Stimulated activated CD4-positive, alpha-beta T cell treated with anti-CD3 and anti-CD28 coated beads, Interleukin-15, amount 100 ng/mL, for 48 hours (primary cell): ENCODE measurements at places on chromosomes 12 and 14.

GRCh38 chr12:52927964-52928363 is 21.0 kb upstream of the KRT18 start:
- DNase-seq, result no peak

GRCh38 chr12:62802984-62803383 is 132.0 kb downstream of the PPM1H start:
- DNase-seq, result no peak

DNA sequence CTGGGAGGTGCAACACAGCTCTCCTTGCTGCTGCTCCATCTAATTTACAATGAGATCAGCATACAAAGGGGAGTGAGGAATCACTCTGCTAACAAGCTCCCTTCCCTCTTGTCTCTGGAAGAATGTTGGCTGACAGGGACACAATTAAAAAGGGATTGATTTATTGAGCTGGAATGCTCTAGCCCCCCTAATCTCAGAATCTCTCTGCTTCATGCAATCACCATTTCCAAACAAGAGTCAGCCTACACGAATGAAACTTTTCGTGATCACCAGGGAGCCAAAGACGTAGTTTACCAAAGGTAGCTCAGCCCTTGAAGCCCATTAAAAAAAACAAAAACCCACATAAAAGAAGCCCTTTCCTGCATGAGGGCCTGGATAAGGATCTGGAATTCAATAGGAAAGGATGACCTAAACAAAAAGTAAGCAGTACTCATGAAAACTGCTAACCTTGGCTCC is 223.8 kb downstream of the C12orf75 start:
- DNase-seq, result no peak

- DNase-seq, result no peak
Measured at GRCh38 chr12:124398578-124399227, 103.8 kb downstream of the RFLNA start.

- no peak for DNase-seq
Measured at GRCh38 chr14:33576014-33576413, 374.9 kb downstream of the EGLN3 start.

- DNase-seq, result no peak
Measured at GRCh38 chr12:27467641-27468040, 21.1 kb downstream of the SMCO2 start.

GRCh38 chr12:111777345-111778045 is 10.8 kb downstream of the ALDH2 start:
- no peak for DNase-seq

DNA sequence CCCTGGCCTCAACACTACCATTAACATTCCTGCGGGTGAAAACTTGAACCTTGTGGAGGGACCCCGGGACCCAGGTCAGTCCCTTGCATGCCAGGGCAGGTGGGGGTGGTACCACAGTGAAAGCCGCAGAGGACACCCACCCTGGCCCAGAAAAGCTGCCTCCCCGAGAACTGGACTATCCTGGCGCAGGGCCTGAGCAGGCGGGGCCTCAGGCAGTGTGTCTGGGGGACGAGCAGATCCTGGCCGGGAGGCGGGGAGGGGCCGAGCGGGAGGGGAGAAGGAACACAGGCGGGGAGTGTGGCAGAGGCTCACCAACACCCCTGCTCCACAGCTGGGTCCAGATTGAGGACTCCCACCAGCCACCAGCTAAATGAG is 10.0 kb downstream of the AHNAK2 start:
- DNase-seq, result no peak

DNA sequence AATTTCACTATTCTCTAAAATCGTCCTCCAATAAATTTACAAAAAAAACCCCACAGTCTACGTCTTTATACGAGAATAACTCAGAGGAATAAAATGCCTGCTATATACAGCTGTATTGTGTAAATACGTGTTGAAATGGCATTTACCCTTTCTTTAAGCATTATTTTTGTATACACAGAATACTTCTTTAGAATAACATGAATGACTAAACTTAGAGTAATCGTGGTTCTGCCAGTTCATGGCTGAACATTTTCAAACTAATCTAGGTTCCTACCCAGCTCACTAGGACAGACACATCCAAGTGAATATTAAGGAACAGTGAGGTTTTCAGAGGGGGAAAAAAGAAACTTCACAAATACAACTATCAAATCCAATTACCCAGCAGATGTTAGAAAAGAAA is 24.6 kb downstream of the DICER1 start:
- no peak for DNase-seq

- no peak for DNase-seq
Measured at GRCh38 chr14:104422837-104423681, 156.5 kb upstream of the C14orf180 start.

- no peak for DNase-seq
Measured at GRCh38 chr12:12138203-12139154, 67.7 kb downstream of the BCL2L14 start.

DNA sequence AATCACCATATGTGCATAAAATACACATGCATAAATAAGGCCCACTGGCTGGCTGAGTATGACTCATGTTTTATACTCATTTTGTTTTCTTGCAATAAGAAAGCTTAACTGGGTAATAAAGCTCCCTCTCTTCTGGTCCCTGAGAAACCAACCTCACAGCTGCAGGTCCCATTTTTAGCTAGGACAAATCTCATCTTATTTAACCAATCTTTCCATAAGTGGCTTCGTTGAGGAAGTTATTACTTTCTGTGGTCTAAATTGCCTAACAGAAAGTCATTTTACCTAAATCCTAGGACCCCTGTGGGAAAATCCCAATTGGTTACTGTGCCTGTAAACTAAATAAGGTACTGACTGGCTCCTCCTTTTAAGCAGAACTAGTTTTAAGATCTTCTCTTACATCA is 232.8 kb upstream of the FBXO33 start:
- DNase-seq, result no peak

DNA sequence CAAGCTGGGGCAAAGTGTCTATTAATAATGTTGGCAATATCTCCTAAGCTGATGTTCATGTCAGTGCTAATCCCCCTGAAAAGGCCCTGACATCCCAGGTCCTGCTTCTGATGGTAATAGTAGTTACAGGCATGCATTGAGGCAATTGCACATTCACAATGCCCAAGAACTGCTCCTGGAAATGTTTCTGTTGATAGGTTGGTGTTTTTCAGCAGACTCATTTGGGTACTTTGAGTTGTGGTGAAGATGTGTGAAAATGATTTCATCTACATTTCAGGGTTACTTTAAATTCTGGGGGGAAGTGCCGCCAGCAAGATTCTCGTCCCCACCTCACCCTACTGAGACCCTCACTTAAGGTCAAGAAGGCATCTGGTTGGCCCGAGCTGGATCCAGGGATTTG is 92.9 kb downstream of the BBS10 start:
- no peak for DNase-seq

DNA sequence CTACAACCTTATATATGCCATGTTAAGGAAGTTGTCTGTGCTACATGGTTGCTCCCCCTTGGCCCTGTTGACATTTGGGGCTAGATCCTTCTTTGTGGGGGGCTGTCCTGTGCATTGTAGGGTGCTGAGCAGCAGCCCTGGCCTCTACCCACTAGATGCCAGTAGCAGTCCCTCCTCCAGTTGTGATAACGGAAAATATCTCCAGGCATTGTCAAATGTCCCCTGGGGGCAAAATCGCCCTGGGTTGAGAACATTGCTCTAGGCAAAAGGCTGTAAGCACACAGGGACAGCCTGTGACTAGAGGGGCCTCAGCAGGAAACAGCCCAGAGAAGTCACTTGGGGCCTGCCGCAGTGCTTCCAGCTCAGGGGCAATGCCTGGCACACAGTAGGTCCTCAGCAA is 1100.3 kb downstream of the BCL11B start:
- no peak for DNase-seq

GRCh38 chr14:101889366-101889765 is 75.0 kb upstream of the DYNC1H1 start:
- no peak for DNase-seq

DNA sequence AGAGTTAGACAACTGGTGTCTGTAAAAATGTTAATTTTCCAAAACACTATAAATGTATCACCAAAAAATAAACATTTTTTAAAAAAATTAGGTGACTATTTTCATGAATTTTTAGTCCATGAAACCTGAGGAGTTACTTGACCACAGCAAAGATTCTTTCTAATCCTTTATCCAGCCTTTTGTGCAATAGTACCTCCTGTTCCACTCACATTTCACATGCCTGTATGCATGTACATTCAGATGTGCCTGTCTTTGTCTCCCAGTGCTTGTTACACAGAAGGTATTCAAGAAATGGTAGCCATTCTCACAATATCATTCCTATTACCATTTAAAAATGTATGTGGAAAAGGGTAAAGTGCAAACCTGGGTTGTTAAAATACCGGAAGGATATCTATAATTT is 857.0 kb downstream of the DIO2 start:
- no peak for DNase-seq

DNA sequence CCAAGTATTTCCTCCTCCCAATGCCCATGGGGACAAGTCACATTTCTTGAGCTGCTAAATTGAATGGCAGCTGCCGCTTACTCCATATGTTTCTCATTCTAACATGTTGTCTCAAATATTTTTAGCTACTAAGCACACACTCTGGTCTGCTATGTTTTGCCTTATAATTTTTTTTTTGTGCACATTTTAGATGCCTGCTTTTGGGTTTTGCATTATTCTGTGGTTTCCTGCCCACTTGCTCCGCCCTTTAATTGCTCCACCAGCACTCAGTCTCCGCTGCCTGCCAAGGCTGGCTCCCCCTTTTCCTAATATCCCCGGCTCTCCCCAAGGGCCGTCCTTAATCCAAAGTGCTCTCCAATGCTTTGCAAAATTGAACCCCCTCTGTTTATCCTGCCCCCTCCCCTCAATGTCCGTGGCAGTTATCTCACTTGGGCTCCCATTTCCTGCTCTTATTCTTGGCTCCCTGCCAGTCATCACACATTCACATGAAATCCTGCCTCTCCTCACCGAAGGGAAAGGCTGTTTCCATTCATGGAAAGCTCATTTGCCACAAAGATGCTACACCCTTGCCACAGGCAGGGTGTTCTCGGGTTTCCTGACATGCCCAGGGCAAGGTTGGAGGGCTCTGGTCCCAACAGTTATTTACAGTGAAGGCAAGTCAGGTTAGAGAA is 79.4 kb downstream of the C12orf75 start:
- no peak for DNase-seq

DNA sequence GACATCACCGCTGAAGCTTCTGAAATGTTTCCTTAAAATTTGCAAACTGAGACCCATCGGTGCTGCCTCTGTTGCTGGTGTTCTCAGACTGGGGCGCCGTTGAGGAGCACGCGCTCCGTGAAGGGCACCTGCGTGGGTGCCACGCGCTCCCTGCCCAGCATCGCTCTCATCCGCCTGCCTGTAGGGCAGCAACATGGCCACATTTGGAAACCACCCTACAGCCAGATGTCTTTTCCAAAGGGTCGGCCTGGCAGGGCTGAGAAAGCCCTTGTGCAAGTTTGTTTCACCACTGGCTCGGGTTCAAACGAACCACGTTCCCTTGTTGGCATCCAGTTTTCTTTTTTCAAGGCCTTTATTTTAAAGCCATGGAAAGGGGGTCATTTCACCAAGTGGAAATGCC is 13.9 kb downstream of the ADGRD1 start:
- DNase-seq, result no peak

- no peak for DNase-seq
Measured at GRCh38 chr14:75299059-75299458, 20.4 kb downstream of the FOS start.

GRCh38 chr12:64944966-64945365 is 120.5 kb downstream of the TBC1D30 start:
- DNase-seq, result no peak

DNA sequence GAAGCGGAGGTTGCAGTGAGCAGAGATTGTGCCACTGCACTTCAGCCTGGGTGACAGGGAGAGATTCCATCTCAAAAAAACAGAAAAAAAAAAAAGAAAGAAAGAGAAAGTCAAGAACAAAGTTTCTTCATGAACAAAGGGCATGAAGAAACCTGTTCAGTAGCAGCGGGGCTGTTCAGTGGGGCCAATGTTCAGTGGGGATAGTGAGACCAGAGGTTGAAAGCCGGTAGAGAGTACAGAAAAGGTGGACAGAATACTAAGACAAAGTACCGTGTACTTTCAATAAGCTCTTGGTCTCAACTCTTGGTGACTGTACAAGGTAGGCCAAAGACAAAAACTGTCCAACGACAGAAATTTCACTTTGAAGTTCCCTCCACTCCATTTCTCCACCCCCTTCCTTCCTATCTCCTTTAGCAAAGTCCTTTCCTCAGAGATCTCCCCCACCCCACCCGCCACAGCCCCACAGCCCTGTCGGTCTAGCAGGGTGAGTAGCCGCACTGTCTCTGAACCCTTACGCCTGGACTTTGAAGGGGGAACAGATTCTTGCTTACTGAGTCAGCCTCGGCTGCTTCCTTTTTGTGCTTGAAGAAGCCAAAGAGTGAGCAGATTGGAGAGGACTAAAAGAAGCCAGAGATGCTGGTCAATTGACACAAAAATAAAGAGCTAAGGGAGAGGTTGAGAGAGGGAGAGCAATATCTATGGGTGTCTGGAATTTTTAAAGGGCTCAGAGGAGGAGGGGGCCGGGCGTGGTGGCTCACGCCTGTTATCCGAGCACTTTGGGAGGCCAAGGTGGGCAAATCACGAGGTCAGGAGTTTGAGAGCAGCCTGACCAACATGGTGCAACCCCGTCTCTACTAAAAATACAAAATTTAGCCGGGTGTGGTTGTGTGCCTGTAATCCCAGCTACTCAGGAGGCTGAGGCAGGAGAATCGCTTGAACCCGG is 44.2 kb upstream of the FOS start:
- DNase-seq, result no peak
